ENCODE measurements at places on chromosomes 6 and 20.

DNA sequence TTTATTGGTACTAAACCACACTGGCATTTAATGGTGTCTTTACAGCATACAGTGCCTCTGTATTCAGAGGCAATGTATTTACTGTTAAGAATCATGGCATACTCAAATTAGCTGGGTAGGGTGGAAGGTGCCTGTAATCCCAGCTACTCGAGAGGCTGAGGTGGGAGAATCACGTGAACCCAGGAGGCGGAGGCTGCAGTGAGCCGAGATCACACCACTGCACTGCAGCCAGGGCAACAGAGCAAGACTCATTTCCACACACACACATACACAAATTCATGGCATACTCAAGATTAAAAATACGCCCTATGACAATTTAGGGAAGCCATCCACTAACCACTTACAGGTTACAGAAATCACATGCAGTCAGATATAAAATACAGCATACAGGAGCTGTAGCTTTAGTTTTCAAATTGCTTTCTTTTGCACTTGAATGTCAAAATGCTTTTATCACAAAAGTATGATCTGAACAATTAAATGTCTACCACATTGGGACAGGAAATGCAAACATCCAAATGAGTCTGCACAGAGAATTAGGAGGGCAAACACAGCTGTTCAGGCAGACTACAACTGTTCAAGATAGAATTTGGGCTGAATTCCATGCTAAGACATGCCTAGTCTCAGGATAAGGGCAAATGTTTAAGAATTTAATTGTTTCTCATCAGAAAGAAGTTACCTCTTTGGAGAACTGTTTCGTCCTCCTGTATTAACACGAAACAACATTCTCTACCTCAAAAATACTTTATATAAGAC, 36.4 kb downstream of the CSNK2A1 start:
- DNase-seq = no peak

GRCh38 chr6:129513471-129513870, 196.5 kb downstream of the ARHGAP18 start:
- no peak for DNase-seq

- DNase-seq = no peak
Observed at GRCh38 chr6:53281518-53282215, 67.1 kb downstream of the ELOVL5 start.

DNA sequence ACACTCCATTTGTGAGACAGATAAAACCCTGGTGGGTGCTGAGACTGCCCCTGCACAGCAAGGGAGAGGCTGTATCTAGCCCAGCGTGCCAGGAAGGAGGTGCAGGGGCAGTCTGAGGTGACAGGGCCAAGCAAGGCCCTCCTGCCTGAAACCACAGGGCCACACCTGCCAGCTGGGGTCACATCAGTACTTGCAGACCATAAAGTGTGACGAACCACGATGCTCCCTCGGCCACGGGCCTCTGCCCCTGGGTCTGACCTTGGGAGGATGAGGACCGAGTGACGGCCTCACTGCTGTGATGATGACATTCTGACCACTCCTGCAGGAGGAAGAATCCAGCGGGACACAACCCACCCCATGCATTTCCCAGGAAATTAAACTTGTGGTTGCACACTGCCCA, 75.1 kb downstream of the NINL start:
- DNase-seq = no peak

DNA sequence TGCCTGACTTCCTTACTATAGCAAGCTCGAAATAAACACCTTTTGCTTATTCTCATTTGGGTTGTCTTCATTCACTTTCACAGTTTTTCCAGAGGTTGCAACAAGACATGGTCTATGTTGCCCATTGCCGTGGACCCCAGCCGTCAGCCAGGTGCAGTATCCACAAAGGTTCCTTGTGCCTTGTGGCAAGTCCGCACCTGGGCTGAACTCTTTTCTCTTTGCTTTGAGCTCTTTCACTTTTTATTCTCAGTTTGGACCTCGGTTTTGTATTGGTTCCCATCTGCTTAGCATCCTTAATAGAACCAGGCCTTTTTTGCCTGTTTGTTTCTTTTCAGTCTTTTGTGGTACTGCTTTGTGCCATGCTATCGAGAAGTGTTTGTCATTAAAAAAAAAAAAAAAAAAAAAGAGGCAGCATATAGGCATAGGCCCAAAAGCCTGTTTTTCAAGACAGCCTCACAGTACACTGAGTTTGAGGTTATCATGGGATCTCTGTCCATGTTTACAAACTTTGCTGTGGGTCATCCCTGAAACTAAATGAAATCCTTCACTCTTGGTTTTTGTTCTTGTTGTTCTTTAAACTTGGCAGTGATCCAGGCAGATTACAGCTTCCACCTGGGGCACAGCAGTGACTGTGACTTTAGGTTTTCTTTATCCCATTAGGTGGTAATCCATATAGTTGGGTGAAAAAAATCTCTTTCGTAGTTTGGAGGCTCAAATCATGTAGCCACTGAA, 33.3 kb downstream of the GSTA3 start:
- no peak for DNase-seq

DNA sequence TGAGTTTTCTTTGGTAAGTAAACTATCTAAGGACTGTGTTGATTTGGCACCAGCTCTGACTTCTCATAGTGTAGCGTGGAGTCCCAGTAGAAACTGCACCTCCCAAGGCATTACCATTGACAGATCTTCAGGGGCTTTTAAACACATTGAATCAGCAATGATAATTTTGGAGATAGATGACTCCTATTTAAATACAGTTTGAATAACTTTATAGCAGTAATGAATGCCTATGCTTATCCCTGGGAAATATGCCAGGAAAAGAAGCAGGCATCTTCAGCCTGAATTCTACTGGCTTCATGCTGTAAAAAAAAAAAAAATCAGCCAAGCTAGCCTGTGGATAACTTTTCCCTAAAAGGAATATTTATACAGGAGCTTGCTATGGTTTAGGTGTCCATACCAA, 895.9 kb downstream of the EYS start:
- no peak for DNase-seq

GRCh38 chr6:114997813-114998292, 655.0 kb upstream of the HS3ST5 start:
- DNase-seq = no peak

DNA sequence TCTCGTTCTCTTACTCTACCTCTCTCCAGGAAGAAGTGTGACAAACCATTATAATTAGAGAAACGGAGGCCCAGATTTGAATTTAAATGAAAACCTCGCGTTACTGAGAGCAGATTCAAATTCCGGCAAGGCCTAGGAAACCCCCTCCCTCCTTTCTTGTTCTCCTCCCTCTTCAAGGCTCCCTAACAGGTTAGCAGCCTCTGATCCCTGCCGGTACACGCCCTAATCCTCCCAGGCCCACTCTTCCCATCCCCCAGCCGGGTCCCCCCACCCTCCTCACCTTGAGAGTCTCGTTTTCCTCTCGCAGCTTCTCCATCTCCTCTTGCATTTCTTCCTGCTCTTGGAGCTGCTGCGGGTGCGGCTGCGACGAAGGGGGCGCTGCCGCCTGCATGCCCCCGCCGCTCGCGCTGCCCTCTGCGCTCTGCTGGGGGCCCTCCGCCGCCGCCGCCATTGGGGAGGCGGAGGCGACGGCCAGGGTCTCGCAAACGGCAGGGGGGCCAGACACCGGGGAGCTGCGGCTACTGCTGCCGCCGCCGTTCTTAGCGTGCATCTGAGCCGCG, 3.8 kb downstream of the MTCL3 start:
- no peak for DNase-seq

DNA sequence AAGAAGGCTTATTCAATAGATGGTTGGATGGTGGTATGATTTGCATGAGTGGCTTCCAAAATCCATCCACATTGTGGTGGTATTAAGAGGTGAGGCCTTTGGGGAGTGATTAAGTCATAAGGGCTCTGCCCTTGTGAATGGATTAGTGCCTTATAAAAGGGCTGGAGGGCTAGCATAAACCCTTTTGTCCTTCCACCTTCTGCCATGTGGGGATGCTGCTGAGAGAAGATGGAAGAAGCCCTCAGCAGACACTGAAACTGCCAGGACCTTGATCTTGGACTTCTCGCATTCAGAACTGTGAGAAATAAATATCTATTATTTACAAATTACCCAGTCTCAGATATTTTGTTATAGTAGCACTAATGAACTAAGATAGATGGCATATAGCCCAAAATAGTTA, 27.8 kb upstream of the SRPK1 start:
- DNase-seq = no peak

GRCh38 chr6:158861686-158862381, 42.7 kb upstream of the EZR start:
- DNase-seq = no peak

GRCh38 chr20:6590891-6591637, 176.4 kb upstream of the BMP2 start:
- DNase-seq = no peak

GRCh38 chr6:168746013-168746412, 305.0 kb downstream of the SMOC2 start:
- DNase-seq = no peak

DNA sequence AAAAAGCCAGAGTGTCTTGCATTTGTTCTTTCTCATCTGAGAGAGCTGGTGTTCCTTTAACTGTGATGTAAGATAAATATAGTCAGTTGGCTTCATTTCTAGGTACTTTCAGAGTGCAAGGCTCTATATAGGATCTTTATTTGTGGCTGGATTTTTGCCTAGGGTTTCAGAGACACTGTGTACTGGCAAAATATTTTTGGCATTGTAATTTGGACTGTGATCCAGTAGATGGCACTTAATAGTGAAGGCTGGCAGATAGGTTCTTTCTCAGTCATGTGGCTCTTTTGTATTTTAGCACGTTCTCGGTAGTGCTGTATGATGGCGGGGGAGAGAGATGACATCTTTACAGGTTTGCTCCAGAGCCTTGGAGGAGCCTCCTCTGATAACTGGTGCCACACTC, 26.8 kb upstream of the SLC35B3 start:
- DNase-seq = no peak

DNA sequence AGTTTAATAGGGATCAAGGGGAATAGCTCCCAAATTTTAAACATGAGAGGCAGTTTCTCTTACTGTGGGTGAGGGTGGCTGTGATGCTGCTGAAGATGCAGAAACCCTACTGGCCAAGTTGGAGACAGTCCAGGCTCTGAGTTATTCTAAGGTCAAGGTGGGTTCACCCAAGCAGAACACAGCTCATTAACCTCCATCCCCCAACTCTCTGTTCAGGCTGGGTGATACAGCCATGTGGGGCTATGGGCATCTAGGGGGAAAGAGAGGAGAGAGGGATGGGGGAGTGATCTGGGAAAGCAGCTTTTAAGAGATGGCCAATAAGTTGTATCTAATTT, 18.9 kb upstream of the TRAM2 start:
- DNase-seq = no peak

DNA sequence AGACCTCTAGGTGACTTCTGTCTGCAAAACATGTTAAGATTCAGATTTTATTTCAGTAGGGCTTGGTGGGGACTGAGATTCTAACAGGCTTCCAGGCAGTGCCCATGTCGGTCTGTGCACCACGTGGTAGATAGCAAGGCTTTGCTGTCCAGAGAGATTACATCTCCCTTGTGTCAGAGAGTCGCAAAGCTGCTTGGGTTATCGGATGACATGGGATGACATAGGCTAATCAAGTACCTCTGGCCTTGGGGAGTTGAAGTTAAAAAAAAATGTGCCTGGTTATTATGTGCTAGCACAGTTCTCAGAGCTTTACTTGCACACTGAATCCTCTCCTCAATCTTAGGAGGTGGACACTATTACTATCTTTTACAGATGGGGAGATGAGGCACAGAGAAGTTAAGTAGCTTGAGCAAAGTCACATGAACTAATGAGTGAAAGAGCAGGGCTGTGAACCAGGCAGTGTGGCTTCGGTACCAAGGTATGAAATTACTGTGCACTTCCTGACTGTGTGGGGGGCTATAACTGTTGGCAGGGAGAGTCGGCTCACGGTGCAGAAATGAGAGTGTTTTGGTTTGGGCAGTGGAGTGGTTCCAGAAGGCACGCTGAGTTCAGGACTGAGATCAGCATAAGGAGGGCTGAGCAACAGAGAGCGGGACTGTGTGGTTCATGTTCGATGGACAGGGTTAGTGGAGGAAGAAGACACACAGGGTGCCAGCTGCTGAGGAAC, 41.1 kb downstream of the FARS2 start:
- no peak for DNase-seq

- no peak for DNase-seq
Observed at GRCh38 chr6:84582997-84583396, 181.4 kb downstream of the TBX18 start.

GRCh38 chr6:16982807-16983206, 119.0 kb upstream of the STMND1 start:
- DNase-seq = no peak

GRCh38 chr6:31142361-31142761, 3.5 kb upstream of the PSORS1C2 start:
- no peak for DNase-seq

GRCh38 chr6:157253699-157254098, 69.6 kb downstream of the TMEM242 start:
- no peak for DNase-seq

DNA sequence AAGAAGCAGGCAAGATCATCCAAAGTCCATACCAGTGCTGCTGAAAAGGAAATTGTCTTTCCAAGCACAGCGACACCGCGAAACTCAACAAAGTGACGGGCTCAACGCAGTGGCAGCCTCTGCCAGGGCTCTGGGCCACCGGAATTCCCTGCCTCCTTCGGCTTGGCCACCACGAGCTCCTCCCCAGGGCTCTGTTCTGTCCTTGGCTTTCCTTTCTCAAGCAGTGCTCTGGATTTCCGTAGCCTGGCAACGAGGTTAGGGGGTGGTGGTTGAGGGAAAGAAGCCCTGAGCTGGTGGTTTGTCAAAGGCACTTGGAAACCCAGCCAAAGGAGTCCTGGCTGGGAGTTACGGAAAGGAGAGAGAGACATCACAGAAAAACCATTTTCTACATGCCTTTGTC, 31.2 kb downstream of the PRR18 start:
- no peak for DNase-seq

GRCh38 chr6:35054106-35054742, 86.9 kb downstream of the TCP11 start:
- no peak for DNase-seq

DNA sequence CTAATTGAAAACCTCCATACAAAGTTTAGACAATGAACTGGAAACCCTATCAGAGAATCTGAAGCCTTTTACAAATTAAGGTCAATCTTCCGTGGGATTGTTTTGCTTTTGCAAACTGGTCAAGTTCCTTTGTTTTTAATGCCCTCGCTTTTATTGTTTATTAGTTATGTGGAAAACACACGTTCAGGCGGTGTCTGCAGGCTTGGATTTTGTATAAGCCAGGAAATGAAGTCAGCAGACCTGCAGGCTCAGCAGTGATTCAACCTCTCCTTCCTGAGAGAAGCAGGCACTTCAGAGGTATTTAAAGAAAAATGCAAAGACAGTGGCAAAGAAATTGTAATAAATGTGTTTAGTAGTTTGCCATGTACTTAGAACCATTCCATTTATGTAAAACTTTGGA, 103.4 kb upstream of the PDE10A start:
- DNase-seq = no peak
